ENCODE measurements at places on chromosomes 12 and 14.

DNA sequence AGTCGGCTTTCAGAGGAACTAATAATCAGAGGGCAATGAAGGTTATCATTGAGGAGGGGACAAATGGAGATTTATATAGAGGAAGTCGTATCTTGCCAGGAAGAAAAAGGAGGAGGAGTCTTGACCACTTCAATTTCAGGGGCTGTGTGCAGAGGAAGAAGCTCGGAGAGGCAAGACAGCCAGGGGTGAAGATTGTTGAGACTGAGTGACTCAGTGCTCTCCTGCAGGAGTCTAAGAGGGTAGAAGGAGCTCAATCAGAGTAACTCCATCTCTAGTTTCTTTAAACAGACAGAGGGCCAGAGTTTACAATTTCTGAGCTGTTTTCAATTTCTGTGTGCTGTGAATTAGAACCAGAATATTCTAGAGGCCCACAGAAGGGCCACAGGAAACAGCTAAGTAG lies 439.3 kb upstream of the PRICKLE1 start:
- no peak for DNase-seq

- no peak for DNase-seq
Observed at GRCh38 chr14:32013083-32013482, 64.0 kb upstream of the ARHGAP5 start.

DNA sequence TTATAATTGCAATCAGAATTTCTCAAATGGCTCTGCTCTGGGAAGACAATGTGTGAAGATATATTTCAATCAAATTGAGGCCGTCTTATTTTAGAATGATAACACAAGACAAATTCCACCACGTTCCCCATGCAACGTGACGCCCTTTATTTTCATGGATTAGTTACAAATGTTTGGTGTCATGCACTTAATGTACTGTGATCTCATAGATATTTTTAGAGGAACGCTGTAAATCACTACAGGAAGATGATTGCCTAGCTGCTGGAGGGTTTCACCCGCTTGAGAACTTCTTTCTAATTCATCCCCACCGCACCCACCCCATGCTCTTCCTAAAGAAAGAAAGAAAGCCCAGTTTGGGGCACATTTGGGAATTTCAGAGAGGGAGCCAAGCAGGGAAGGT lies 117.2 kb downstream of the PLXNC1 start:
- DNase-seq, result no peak

- peak; percentile 59 for DNase-seq
Observed at GRCh38 chr12:41407232-41407799, 219.2 kb downstream of the PDZRN4 start.

- no peak for DNase-seq
Observed at GRCh38 chr12:18375131-18375530, 113.8 kb downstream of the PIK3C2G start.

DNA sequence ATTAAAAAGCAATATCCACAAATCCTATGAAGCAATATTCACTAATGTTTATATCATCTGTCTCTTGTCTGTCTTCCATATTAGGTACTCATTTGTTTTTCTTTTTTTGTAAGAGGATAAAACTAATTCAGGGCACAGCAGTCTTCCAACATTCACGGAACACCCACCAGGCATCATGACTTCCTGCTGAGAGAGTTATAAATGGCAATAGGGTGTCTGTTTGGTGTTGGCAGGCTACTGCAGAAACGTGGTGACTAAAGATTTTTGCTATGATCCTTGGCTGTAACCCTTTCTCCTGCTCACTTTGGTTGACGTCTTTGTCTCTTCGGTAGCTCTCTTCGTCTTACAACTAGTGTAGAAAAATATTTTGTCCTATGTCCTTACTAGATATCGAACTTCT lies 860.6 kb upstream of the MGAT4C start:
- no peak for DNase-seq

DNA sequence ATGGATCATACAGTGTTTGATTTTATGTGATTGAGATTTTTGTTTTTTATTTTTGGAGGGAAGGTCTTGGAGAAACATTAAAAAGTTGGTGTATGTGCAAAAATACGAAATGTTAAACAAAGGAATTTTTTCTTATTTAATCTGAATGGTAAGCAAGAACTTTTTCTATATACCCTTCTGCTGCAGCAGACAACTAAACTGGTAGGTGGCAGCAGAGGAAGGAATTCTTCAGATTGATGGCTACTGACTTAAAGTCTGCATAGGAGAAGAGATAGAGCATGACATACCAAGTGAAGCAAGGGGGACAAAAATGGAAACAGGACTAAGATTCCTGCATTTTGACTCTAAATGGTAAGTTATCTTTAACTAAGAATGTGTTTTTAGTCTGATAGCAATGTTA lies 42.0 kb upstream of the A2ML1 start:
- DNase-seq, result no peak

DNA sequence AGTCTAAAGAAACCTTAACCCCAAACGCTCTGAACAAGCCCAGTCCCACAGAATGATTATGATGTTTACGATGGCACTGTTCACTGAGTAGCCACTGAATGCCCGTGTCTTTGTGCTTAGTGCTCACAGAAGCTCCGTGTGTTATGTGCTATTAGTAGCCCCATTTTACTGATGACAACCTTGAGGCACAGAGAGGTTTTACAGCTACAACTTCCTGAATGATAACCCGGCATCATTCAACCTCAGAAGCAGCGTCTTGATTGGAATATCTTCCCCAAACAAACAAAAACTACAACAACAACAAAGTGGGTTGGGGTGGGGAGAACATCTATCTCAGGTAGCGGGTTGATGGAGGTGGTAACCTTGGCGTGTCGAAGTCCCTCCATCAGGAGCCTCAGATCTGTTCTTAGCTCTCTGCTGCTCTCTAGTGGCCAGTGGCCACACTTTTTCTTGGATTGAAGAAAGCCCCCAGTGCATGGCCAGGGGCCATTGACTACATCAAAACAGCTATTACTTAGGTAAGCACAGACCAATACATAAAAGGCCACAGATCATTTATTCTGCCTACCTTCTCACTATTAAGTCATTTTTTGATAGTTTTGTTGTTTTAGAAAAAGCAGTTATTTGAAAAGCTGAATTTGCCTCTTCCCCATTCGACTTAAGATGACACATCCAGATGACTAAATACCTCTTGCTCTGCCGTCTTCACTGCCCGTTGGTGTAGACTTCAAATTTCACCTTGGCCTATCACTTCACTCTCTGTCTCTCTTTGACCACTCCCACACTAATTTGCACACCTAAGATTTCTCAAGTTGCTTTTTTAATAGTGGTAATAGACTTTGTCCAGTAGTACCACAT lies 376.9 kb downstream of the GALC start:
- peak; percentile 47 for DNase-seq

DNA sequence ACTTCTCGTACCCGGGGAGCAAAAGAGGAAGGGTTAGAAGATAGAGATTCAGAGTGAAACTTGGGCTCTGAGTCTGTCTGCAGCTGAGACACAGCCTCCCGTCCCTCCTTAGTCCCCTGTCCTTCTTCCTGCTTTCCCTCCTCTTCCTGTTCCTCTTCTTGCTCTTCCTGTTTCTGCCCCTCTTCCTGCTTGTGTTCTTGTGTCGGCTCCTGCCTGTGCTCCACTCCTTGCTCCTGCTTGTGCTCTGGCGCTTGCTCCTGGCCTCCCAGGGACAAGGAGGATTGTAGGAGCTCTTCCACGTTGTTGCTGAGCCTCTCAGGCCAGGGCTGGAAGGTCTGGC lies 3.0 kb downstream of the ACRBP start:
- DNase-seq, result no peak

DNA sequence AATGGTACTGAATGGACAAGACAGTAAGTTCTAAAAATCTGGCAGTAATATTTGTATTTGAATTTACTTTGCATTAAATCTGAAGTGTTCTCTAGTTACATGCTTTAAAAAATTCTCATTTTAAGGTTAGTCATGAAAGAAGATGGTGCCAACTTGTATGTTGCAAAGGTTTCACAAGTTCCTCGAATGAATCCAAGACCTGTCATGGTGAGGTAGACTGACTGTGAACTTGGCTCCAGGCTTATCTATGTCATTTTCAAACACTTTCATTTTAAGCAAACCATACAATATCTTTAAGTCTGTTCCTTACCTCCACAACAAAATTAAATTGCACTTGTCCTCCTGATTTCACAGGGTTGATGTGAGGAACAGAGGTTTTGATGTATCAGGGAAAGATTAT lies 23.4 kb downstream of the CLEC2D start:
- DNase-seq, result no peak

- peak; percentile 48 for DNase-seq
Observed at GRCh38 chr14:65095633-65096205, 6.6 kb downstream of the MAX start.

GRCh38 chr14:51780006-51780692 lies 80.3 kb upstream of the GNG2 start:
- peak; percentile 58 for DNase-seq
